ENCODE measurements at places on chromosomes 5 and 9.

GRCh38 chr9:98925956-98926355 lies 17.8 kb upstream of the COL15A1 start:
- no peak for DNase-seq

DNA sequence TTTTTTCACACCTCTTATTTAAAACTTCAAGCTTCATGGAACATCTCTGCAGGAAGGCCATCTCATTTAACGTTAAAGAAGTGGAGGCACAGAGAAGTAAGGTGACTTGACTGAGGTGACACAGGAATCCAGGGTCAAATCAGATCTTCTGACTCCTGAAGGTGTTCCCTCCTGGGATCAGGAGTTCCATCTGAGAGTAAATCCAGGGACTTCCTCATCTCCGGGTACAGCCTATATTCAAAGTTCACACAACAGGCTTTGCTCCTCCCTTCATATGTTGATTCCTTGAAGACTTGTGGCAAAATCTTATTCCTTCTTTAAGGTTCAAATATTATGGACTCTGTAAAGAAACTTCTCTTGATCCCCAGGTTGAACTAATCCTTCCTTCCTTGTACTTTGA lies 313.1 kb upstream of the CLINT1 start:
- DNase-seq: no peak

- DNase-seq: no peak
Observed at GRCh38 chr9:108961151-108961550, 27.0 kb downstream of the ABITRAM start.

- DNase-seq: no peak
Observed at GRCh38 chr5:28766565-28767158, 1728.3 kb upstream of the CDH9 start.

DNA sequence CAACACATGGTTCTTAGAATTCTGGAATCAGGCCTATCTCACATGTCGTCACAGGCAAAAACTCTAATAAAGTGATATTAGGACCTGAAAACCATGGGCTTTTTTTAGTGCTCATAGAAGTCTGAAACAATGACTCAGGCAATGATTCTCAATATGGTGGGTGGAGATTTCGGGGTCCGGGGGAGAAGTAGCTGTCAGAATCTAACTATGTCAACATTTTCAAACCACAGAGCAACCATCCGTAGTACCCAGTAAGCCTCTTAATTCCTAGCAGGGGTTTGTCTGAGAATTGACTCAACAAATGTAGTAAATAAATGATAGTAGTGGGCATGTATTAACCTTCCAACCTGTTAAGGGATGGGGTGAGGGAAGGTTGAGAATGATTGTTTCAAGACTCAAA lies 2.6 kb downstream of the AMACR start:
- no peak for DNase-seq

DNA sequence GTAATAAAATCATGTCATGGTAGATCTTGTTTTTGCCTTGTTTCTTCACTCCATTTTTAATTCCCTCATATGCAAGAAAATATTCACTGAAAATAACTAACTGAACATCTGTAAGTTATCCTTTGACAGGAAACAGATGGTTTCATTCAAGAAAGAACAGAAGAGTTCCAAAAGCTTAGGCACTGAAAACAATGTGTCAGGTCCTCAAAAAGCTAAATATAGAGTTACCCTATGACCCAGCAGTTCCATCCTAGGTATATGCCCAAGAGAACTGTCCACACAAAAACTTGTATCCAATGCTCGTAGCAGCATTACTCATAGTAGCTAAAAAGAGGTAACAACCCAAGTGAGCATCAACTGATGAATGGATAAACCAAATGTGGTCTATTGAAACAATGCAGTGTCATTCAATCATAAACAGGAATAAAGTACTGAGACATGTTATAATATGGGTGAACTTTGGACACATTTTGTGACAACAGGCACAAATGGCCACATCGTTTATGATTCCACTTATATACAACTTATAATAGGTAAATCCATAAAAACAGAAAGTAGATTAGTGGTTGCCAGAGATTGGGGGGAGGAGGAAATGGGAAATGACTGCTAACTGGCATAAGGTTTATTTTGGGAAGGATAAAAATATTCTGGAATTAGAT lies 231.0 kb downstream of the FRMD3 start:
- no peak for DNase-seq

GRCh38 chr5:146165460-146165859 lies 17.0 kb downstream of the LARS1 start:
- no peak for DNase-seq

DNA sequence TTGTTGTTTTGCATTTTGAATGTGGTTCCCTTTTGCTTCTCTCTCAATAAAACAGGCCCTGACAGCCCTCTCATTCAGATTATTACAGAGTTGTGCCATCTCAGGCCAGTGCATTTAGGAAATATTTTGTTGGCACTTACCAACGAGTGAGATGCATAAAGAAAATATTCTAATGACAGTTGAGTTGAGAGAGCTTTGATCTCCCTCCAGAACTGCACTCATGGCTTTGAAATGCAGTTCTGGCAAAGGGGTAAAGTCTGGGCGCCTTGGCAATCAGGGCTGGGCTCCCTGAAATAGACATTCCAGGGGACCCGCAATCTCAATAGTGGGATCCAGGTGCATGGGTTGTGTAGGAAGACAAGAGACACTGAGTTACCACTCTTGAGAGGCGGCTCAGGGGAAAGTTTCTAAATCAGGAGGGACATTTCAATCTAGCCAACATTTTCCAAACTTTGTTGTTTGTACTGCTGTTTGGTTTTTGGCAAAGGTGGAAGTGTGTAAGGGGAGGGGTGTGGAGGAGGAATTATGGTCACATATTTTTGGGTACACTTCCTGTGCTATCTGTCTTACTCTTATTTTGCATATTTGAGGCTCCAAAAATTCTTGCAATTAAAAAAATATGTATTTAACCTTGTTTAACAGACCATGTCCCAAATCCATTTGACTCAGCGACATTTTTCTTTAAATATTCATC lies 48.8 kb downstream of the PAPPA start:
- DNase-seq: no peak

GRCh38 chr9:70746316-70746715 lies 331.9 kb upstream of the KLF9 start:
- no peak for DNase-seq

DNA sequence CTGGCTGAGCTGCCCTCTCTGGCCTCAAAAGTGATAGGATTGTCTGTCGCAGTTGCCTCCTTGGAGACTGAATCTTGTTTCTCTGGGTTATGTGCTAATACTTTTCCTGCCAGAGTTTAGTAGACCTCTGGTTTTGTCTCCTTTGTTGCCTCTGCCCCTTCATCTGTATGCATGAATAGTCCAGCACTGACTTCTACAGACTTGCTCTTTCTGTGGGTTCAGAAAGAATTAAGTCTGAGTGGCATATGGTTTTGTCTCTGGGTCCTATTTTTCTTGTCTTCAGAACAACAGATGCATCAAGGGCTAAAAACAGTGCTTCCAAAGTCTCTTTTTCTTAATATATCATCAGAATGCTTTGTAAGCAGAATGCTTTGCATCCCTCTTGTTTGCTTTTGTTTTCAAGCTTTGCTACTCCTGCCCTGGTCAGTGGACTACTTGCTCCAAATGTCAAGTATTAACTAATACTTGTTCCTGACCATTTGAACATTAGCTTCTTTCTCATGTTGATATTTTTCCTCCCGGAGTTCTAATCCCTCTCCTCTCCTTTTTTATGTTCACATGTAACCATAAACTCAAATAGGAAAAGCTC lies 131.7 kb downstream of the UNC13B start:
- DNase-seq: no peak

GRCh38 chr9:84751921-84752320 lies 82.4 kb downstream of the NTRK2 start:
- DNase-seq: no peak

GRCh38 chr9:87570000-87570908 lies 72.6 kb downstream of the DAPK1 start:
- no peak for DNase-seq

GRCh38 chr5:65126542-65127069 lies 355.1 kb downstream of the ADAMTS6 start:
- DNase-seq: no peak

- DNase-seq: no peak
Observed at GRCh38 chr5:14342306-14342705, 199.2 kb downstream of the TRIO start.

GRCh38 chr5:75706775-75707174 lies 10.5 kb downstream of the POC5 start:
- DNase-seq: no peak

DNA sequence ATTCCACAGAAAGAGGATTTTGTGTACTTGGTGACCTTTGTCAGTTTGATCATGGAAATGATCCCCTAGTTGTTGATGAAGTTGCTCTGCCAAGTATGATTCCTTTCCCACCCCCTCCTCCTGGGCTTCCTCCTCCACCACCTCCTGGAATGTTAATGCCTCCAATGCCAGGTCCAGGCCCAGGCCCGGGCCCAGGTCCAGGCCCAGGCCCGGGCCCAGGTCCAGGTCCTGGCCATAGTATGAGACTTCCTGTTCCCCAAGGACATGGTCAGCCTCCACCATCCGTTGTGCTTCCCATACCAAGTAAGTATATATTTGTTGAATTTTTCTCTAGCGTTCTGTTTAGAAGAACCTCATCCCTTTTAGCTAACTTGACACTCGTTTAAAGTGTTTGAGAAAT lies 30.0 kb downstream of the RBM27 start:
- no peak for DNase-seq

- no peak for DNase-seq
Observed at GRCh38 chr5:160655717-160656116, 196.3 kb downstream of the ATP10B start.

DNA sequence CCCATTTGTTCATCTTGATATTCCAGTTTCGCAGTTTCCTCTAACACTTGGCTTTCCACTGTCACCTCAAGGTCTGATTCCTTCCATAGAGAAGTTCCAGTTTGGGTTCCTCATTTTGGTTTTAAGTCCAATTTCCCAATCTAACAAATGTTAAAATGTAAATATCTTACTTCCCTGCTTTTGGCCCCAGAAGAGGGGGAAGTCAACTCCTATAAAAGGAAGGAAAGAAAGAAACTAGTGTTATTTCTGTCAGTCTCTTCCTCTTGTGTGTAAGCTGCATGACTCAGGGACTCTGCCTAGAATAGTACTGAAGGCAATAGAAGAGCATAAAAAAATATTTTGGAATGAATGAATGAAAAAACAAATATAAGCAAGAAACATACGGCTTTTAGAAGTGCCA lies 127.5 kb upstream of the CCNG1 start:
- no peak for DNase-seq

DNA sequence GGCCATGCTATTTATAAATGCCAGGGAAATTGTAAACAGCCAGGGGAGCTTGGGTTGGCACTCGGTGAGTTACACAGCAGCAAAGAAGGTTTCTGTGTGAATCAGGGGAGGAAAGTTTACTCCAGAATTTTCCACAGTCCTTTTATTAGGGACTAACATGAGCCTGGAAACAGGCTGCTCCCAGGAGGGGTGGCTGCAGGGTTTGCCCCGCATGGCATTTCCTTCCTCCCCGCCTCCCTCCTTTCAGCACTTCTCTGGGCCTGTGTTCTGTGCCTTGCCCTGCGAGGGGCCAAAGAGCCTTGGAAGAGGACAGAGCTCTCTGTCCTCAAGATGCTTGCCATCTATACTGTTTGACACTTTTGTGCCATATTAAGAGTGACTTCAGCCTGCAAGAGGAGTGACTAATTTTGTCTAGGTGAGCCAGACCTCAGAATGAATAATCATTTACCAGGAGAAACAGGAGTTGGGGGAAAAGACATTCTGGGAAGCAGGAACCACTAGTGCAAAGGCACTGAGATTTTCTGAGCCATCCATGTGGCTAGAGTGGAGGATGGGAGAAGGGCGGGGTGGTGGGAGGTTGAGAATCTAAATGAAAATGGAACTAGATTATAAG lies 1.8 kb downstream of the GSN start:
- DNase-seq: no peak

DNA sequence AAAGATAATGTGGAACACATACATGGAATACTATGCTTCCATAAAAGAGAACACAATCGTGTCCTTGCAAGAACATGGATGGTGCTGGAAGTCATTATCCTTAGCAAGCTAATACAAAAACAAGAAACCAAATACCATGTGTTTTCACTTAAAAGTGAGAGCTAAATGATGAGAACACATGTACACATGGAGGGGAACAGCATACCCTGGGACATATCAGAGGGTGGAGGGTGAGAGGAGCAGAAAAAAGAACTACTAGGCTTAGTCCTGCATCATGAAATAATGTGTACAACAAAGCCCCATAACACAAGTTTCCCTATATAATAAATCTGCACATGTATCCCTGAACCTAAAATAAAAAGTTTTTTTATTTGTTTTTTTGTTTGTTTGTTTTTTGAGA lies 855.5 kb upstream of the NUDT12 start:
- DNase-seq: no peak

Data from DMS79 (cell line).